ENCODE measurements at places on chromosomes 5 and 9.

DNA sequence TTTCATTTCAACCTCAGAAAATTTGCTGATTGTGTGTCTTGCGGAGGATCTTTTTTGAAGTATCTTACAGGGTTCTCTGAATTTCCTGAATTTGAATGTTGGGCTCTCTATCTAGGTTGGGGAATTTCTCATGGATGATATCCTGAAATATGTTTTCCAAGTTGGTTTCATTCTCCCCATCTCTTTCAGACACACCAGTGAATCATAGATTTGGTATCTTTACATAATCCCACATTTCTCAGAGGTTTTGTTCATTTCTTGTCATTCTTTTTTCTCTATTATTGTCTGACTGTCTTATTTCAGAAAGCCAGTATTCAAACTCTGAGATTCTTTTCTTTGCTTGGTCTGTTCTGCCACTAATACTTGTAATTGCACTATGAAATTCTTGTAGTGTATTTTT lies 456.9 kb downstream of the PRELID2 start:
- no peak for DNase-seq

DNA sequence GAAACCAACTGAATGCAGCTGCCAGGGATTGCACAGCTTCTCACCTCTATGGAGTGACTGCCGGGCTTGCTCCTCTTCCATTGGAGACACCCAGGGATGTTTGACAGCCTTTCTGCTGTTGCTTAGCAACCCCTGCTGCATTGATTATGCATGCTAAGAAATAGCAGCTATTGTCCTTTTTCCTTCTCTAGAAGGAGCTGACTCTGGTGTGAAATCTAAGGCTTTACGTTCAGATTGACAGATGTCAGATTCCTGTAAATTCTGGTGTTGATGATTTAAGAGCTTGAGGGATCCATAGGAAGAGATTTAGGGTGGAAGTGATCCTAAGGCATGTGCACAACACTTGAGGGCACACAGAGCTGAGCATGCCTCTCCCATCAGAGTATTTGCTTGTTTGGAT lies 267.7 kb downstream of the NTRK2 start:
- no peak for DNase-seq

DNA sequence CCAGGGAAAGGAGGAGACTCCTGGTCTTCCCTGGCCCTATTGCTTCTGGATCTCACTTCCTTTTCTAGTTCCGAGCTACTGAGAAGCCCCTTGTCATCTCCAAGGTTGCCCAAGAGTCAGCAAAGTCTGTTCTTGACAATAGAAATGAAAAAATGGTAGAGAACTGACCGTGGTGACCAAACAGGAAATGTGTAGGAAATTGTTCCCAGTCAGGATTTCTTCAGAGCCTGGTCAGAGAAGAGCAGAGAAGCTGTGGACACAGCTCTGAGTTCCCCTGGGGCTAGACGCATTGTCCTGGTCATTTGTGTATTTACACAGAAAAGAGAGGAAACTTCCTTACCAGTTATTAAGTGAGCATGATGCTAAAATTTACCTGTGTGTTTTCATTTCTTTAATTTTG lies 35.6 kb downstream of the S1PR3 start:
- DNase-seq, result no peak

DNA sequence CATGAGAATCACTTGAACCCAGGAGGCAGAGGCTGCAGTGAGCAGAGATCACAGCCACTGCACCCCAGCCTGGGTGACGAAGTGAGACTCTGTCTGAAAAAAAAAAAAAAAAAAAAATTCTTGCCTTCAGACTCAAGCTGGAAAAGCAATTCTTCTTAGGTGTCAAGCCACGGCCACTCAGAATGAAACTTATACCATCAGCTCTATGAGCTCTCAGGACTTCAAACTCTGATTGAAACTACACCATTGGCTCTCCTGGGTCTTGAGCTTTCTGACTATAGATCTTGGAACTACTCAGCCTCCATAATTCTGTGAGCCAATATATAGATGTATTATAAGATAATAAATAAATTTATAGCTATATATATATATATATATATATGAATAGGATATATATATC lies 12.9 kb upstream of the FGF10 start:
- no peak for DNase-seq

DNA sequence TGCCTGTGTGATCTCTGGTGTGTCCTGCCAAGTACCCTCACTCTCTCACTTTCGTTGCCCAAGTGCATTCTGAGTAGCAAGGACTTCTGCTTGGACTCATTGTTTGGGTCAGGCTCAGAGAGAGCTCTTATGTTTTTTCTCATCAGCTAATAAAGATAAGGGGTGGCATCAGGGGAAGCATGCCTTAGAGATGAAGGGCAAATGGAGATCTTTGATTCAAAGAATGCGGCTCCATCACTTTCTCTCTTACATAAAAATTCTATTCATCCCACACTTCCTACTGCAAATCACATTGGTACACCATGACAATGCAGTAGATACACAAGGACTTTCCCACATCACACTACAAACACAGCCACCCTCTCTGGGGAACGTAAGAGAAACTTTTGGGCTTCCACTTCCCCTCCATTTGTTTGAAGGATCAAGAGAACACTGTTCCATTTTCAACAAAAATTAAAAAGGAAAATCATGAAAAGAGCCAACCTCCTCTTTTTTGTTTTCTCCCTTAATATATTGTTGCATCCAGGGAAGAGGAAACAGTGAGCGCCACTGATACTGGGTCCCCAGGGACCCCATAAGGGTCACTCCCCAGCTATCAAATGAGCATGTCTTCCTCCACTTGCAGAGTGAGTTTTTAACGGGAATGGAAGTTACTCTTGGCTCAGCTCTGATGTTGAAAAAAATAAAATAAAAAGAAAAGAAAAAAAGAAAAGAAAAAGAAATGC lies 73.0 kb downstream of the ZNF366 start:
- DNase-seq, result no peak
